CD4-positive, alpha-beta T cell treated with Interferon alpha-2 for 1 hour (primary cell): ENCODE measurements at places on chromosomes 11 and 22.
A peak's percentile ranks its signal among the peaks of the same experiment; 100 is the strongest.

GRCh38 chr11:121105063-121105480, 4.0 kb downstream of the TECTA start:
- DNase-seq = no peak

DNA sequence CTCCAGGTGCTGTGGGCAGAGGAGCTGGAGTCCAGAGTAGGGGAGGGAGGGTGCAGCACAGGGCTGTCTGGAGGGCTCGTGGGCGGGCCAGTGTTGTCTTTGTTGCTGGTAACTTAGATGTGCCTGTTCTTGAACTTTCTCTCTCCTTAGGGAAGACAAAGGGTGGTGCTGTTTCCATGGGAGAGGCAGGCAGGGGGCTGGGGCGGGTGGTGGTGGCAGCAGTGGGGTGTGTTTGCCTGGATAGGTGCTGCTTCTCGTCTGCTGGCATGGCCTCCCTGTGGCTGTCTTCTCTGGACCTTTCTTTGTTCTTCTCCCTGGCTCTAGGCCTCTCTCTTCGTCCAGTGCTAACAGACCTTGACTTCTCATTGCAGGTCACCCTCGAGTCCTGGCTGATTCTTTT, 8.5 kb downstream of the SIDT2 start:
- DNase-seq = no peak

DNA sequence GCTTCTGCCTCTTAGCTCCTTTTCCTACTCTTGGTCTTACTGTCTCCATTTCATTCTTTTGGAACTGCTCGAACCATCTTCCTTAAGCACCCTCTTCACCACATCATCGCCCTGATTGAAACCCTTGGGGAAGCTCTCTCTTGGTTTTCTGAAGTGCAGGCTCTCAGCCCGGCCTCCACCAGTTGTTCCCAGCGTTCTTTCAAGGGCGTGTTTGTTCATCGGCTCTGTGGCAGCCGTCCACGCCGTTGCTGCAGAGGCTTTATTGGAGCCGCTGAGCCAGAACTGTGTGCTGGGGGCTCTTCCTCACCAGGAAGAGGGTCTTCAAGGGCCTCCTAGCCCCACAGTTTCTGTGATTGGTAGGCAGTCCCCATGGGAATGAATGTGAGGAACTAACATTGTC, 214.1 kb downstream of the TBC1D22A start:
- DNase-seq = no peak

DNA sequence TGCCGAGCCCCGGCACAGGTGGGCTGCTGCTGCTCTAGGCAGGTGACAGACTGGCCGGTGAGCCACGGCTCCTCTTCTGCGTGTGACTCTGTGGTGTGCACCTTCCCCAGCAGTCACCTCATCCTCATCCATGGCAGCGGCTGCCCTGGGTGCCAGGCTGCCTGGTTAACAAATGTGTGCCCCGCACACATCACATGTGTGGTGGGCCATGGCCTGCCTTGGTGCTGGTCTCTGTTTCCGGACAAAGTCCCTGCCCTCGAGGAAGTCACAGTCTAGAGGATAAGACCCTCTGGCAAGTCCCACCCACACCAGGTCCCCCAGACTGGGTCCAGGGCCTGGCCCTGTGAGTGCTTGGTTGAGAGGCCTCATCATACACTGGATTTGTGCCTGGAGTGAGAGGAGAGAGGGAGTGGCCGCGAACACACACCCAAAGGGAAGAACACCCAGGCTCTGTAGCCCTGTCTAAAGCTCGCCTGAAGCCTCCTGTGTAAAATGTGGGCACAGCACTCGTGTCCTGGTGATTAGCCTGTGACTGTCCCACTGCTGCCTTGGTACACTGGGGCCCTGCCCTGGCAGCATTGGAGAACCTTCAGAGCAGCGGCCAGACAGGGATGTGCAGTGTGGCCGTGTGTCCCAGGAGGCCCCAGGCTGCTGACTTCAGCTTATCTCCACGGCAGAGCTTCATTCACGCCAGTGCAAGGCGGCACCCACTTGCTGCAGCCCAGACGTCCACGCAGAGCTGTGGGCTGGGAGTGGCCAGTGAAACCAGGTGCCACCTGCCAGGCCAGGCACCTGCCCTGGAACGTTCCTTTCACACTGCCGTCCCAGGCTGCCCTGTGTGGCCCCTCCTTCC, 269.9 kb downstream of the TBC1D22A start:
- DNase-seq = no peak

DNA sequence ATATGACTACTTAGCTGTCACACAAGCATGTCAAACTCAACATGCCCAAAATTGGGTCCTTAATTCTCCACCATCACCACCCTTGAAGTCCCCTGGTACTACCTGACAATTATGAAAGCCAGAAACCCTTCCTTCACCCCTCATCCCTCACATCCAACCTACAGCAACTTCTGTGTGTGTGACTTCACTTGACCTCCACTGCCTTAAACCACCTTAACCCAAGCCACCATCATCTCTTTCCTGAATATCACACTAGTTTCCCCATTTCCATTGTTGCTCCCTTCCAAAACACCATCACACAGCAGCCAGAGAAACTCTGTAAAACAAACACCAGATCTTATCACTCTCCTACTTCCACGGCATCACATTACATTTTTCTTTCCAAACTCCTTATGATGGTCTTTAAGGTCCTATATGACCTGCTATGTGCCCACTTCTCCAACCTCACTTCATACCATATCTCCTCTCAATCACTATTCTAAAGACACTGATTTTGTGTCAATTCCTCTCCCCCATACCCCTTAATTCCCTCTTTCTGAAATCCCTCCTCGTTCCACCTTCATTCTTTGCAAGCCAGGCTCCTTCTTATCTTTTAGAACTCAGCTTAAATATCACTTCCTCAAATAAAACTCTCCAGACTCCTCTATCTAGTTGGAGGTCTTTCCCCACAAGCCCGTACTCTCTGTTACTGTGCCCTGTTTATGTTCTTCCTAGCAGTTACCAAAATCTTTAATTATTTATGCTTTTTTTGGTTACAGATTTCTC, 124.9 kb downstream of the RBFOX2 start:
- DNase-seq = no peak

- DNase-seq = no peak
These were observed 23.2 kb upstream of the NRGN start for GRCh38 chr11:124716591-124716990.

- DNase-seq = no peak
These were observed 10.5 kb downstream of the SLC43A3 start for GRCh38 chr11:57416436-57416835.

- DNase-seq = no peak
These were observed 337.4 kb downstream of the SOX6 start for GRCh38 chr11:16018931-16019330.

DNA sequence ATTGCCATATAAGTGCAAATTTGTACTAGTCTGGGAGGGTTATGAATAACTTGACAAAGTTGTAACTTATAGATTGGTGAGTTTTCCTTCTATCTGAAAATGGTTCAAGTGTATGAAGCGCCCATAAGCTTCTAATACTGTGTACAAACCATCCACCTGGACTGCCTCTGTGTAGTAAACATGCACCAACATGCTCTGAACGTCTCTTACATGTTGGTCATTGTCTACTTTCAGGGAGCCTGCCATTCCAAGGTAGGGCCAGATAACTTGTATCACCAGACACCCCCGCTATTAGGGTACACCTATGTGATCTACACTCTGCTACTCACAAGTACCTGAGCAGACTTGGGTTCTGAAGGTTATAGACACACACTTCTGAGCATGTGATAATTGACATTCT, 735.5 kb upstream of the API5 start:
- no peak for DNase-seq

DNA sequence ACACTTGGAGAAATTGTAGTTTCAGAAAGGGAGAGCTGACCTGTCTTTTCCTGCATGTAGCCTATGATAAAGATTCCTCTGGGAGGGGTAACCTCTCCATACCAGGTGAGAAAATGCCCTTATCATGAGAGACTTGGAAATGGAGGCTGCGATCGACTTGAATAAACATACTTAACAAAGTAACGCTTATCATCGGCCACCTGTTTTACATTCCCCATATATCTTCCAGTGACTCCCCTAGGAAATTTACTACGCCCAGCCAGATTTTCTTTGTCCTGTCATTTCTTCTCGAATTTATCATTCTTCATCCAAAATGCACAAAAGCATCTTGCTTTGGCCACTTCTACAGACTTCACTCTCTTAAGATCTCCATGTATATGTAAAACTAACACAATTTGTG, 143.5 kb downstream of the CCDC81 start:
- DNase-seq = no peak

- no peak for DNase-seq
These were observed 12.5 kb upstream of the MUC6 start for GRCh38 chr11:1049071-1049405.

GRCh38 chr11:123577081-123577598, 77.3 kb downstream of the SCN3B start:
- peak; percentile 40 for DNase-seq

GRCh38 chr22:31344578-31345330, 1.4 kb downstream of the PATZ1 start:
- DNase-seq = peak; percentile 18

DNA sequence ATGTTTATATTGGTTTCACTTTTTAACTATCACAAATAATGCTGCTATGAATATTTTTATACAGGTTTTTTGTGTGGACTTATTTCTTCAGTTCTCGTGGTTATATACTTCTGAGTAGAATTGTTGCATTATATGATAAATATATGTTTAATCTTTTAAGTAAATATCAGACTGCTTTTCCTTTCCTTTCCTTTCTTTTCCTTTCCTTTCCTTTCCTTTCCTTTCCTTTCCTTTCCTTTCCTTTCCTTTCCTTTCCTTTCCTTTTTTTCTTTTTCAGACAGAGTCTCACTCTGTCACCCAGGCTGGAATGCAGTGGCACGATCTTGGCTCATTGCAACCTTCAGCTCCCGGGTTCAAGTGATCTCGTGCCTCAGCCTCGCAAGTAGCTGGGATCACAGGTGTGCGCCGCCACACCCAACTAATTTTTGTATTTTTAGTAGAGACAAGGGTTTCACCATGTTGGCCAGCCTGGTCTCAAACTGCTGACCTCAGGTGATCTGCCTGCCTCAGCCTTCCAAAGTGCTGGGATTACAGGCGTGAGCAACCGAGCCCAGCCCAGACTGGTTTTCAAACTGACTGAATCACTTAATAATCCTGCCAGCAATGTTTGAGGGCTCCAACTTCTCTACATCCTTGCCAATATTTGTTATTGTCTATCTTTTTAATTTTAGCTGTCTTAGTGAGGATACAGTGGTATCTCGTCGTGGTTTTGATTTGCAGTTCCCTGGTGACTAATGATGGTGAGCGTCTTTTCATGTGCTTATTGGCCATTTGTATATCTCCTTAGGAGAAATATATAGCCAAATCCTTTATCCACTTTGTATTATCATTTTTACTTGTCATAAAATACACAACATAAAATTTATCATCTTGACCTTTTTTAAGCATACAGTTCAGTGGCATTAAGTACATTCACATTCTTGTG, 21.9 kb downstream of the HTR3B start:
- DNase-seq = no peak

DNA sequence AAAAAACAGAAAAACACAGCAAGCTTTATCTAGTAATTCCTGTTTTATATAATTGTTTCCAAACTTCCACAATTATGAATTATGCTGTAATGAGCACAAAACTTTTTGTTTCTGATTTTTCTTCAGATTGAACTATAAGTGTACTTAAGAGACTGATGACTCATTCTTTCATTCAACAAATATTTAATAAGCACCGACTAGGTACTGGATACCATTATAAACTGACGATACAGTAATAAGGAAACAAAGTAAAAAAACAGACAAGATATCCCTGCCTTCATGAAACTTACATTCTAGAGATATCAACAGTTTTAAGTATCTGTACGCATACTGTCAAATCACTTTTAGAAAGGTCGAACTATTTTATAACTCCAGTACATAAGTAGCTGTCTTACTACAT, 78.6 kb downstream of the ME3 start:
- DNase-seq = no peak

- no peak for DNase-seq
These were observed 52.2 kb downstream of the JAM3 start for GRCh38 chr11:134120921-134121526.

DNA sequence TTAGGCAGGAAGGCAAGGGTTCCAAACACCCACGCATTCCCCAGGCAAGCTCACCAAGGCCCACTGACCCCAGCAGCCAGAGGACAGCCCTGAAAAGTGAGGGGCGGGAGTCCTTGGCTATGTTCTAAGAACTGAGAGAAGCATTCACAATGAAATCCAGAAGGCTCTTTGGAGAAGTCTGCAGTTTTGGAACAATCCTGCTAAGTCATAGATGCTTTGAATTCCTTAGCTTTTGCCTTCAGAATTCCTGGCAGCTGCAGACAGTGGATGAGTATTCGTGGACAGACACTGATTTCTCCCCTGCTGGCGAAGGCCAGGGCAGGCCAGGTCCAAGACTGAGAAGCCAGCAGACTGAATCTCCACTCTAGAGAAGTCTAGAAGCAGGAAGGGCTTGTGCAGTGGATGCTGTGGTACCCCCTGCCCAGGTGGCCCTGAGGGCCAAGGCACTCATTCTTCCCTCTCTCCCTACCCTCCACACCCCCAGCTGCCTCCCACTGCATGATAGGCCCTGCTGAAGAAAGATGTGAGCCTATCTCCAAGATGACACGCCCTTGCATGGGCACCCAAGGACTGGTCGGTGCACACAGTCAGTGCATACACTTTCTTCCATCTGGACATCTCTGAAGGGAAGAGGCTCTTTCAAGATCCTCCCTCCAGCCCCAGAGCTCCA, 133.2 kb upstream of the TEAD1 start:
- no peak for DNase-seq

DNA sequence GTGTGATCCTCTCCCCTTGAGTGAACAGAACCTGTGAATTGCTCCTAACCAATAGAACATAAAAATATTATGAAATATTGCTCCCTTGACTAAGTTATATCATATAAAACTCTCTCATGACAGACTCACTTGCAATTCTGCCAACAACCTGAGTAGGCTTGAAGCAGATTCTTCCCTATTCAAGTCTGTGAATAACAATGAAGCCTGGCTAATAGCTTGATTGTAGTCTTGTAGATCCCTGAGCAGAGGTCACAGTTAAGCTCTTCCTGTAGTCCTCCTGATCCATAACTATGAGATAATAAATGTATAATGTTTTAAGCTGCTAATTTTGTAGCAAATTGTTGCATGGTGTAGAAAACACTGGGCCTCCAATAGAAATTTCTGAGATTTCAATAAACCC, 540.1 kb upstream of the TENM4 start:
- DNase-seq = no peak

- DNase-seq = no peak
These were observed 1457.7 kb downstream of the BRD1 start for GRCh38 chr22:48369789-48370507.
